ENCODE measurements at places on chromosomes 12 and 14.

DNA sequence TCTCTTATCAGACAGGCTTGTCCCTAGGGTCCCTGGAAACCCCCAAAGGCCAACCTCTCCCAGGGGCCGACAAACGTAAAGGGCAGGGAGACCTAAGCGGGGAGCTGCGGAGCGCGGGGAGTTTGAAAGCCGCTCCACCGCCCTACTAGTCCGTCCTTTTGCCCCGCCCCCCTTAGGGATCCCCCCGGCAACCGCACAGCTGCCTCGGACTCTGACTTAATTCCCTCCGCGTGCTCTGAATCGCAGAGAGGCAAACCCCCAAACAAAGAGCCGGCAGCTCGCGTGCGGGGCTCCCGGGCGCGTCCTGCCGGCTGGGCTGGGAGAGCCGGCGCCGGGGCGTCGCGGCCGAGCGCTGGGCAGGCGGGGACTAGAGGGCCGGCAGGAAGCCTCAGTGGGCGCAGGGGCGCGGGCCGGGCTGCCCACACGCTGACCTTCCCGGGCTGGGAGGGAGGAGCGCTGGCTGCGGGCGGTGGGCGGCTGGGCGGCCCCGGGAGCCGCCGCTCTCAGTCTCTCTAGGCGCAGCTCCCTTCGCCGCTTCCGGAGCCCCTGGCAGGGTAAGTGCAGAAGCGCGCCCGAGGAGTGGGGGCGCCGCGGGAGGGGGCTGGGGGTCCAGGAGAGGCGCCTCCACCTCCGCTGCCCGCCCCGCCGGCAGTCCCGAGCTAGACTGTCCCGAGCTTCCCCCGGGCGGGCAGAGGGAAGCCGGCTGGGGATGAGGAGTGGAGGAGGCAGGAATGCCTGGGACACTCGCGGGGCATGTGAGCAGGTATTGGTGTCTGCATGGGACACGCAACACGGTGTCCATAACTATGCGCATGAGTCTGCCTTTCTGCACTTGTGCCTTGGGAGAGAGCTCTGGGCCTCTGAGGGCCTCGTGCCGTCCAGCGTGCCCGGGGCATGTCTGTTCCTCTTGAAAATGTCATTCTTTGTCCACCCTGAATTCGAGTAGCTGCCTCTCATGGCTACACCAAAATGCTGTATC is at the start of gene TSPAN11:
Gene TSPAN11, plus strand, starts transcription at position 506 of the 979 bp plus-strand sequence. CDS start 27,244 bp downstream, outside the sequence.
- peak; percentile 94 for DNase-seq

- no peak for DNase-seq
Observed at GRCh38 chr12:64243809-64244208, 21.7 kb upstream of the KICS2 start.

GRCh38 chr14:53137568-53138203 is 15.4 kb downstream of the DDHD1 start:
- no peak for DNase-seq

DNA sequence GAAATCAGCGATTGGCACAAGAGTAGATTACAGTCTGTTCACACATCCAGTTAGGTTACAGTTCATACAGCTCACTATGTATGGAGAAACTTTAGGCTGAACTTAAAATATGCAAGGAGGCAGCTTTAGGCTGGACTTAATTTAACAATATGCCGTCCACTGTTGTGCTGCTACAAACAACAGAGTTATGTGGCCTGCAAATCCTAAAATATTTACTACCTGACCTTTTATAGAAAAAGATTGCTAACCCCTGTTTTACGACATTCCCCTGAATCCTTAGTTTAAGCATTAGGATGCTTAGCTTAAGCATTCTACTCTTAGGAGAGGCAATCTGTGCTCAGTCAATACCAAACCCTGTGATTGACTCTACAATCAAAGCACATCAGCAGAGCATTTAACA is 50.9 kb downstream of the DAO start:
- no peak for DNase-seq

GRCh38 chr14:67977434-67978034 is 158.0 kb downstream of the RAD51B start:
- no peak for DNase-seq

GRCh38 chr14:90593254-90594040 is 196.6 kb downstream of the CALM1 start:
- DNase-seq: no peak

GRCh38 chr14:54048311-54048710 is 91.7 kb upstream of the BMP4 start:
- DNase-seq: no peak

DNA sequence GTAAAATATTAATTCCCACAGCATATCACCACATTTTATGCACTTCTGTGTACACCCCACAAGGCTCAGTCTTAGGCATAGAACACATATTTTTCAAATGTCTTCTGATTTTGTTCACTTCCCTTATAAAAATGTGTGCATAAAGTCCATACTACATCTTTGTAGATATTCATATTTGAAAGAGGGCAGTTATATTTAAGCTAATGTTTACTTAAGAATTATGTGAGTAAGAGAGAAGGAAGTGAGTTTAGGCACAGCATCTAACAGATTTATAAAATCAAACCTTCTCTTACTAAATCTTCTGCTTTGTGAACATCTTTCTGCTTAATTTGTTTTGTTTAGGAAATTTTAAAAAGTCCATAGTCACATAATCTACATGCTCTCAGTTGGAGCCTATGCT is 648.1 kb downstream of the FSCB start:
- DNase-seq: no peak

DNA sequence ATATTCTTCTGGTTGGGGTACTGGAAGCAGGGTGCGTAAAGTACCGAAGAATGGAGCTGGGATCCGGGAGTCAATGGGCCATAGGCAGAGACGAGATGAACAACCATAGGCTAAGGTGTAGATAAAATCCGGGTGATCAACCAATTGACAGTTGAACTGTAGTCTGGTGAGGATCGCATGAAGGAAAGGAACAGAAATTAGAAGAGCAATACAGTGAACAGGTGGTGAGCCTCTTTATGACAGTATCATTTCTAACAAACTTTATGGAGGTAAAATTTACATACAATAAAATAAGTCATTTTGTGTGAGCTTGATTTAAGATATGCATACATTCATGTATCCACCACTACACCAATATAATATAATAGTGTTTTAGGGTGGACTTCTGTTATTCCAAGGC is 13.9 kb upstream of the HIF1A start:
- DNase-seq: no peak

GRCh38 chr12:51103977-51104376 is 20.6 kb upstream of the CSRNP2 start:
- DNase-seq: no peak

DNA sequence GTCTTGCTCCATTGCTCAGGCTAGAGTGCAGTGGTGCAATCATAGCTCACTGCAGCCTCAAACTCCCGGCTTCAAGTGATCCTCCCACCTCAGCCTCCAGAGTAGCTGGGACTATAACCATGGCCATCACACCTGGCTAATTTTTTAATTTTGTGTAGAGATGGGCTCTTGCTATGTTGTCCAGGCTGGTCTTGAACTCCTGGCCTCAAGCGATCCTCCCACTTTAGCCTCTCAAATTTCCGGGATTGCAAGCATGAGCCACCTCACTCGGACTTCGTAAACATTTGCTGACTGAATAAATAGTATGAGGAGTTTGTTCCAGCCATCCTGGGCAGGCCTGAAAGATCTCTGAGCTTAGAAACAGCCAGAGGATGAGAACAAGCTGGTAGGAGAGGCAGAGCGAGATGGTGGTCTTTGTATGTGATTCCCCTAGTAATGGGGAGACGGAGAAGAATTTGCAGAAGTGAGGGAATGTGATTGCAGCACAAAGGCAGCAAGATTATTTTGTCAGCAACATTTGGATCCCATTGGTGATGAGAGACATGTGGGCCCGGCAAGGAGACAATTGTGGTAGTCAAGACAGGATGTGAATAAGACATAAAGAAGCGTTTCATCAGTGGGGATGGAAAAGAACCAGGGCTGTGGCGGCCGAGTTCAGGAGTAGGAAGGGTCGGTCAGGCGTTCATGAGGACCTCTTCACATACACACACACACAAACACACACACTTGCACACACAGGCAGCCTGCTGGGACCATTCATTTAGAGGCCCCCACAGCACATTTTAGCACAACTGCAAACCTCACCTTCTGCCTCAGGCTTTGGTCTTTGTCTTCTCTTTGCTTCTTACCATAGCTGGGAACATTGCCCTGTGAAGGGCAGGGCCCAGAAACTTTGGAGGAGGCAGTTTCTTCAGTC is 155.5 kb downstream of the ZFP36L1 start:
- no peak for DNase-seq

DNA sequence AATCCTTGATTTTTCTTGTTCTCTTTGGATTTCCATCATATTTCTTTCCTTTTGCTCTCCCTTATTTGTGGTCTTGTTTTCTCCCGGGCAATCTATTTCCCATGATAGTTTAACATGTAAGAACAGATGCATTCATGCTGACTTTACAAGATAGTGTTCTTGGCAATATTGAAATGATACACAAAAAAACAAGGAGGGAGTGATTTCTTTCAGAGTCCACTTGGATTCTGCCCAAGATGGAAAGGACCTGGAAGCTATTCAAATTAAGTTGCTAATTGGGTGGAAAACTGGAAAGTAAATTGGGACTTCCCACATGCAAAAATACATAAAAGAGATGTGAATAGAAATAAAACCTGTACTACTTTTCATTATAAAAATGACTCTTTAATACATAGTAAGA is 14.4 kb upstream of the YARS2 start:
- DNase-seq: no peak

DNA sequence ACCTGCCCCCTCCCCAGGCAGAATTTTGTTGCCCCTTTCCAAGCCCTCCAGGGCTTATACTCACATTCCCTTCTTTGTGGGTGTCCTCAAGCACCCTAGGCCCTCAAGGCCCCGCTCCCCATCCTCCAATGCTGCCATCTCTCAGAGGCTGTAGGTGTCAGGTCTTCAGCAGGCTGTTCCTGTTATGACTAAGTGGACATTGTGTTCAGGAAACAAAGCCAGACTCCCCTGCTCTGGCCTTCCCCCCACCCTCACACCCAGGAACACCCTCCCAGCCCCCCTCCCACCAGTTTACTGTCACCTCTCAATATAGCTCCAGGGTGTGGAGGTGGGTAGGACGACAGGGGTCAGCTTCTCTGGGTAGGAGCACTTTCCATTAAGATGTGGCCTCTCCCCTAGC is 1.4 kb upstream of the MYH6 start:
- DNase-seq: no peak

DNA sequence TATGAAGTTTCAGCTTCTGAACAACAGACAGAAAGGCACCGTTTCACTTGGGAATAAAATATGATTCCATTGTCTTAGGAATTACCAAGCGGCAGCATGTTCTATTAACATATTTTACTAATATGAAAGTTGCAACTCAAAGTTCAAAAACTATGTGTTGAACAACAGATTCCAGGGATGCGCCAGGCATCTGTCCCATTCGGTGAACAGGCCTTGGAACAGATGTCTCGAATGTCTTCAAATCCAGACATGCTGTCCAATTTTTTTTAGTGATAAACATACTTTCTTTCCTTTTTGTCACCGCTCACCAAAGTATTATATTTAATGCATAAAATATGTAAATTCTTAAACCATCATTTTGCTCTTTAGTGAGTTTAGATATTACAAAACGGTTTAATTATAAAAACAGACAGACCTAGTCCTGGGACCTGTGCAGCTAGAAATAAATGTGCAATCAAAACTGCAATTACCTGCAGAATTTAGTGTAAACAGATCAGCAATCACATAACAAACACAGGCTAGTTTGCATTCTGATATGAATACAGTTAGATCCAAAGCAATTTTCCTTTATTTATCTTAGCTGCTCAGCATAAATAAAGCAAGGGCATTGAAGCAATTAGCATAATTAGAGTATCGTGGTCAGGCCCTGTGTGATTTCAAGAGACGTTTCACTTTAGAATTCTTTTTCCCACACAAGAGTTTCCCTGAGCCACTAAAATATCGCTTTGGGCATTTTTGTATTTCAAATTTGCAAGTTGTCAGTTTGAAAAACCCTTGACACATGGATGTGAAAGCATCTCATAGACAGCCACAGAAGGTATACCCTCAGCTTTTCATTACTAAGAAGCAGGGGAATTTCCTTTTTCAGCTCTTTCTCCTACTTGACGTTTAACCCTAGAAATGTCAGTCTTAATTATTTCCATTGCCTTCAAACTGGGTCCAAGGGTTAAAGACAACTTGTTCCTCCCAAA is 420.8 kb downstream of the EGLN3 start:
- no peak for DNase-seq

DNA sequence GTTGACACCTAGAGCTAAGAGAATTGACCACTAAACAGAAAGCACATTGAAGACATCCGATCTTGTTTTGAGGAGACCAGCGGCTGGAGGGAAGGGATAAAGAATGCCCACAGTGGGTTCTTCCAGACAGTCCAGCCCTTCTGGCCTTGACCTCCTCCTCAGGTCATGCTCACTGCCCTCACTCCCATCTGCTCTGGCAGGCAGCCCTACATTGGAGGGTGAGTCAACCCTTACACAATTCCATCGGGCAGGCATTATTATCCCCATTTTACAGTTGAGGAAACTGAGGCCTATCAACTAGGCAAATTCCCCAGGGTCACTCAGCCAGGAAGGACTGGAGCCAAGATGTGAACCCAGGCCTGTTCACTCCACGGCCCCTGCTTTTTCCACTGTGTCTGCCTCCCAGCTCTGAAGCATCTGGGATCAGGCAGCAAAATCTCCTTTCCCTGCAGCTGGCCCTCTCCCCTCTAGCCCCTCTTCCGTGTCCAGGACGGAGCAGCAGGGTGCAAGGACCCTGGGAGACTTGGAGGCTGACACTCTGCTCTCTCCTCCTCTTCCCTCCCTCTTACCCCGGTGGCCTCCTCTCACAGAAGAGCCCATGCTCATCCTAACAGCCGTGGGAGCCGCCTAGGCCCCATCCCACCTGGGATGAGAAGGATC is 5.3 kb downstream of the SCNN1A start:
- no peak for DNase-seq

GRCh38 chr14:57266065-57266464 is 2.6 kb downstream of the EXOC5 start:
- DNase-seq: peak; percentile 16

GRCh38 chr12:232731-233614 is 19.0 kb upstream of the SLC6A12 start:
- DNase-seq: no peak

DNA sequence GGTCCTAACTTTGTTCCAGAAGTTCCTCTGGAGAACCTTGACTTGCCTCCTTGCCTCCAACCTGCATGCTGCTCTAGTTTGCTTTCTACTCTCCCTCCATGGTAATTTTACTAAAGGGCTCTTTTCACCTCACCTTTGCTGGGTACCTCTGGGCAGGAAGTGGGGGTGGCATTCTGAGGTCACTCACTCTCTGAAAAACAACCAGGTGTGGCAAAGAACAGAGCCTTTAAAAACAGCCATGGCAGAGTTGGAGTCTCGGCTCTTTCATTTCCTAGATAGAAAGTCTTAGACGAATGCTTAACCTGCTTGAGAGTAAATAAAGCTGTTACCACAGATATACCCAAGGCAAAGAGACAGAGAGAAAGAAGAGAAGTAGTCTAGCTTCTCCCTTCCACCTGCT is 827.9 kb downstream of the BCL11B start:
- no peak for DNase-seq

GRCh38 chr14:87992346-87992717 is 650 bp downstream of the GALC start:
- DNase-seq: peak; percentile 50
